T-helper 2 cell treated with Interferon-gamma antibody and Interleukin-4, amounts not matched to agents 5 μg/mL and 100 μg/mL, for 36 hours (primary cell): ENCODE measurements at places on chromosomes 6 and 20.

DNA sequence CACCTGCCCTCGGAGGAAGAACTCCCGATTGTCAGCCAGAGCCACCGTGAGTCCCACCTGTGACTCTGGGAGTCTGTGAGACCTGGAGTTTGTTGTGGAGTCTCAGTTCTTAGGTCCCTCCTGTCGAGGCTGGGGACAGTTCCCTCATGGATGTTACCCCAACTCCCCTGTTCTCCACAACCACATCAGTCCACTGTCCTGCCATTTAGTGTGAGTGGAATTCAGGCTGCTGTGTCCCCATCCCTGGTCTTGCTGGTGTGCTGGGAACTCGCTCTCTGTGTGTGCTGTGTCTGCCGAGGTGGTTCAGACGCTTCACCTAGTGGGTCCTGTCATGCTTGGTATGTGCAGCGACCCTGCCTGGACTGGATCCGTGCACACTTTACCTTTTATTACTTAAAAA lies 163.2 kb downstream of the DTNBP1 start:
- peaks cover 28% of the 10 kb centered on the region for H3K36me3 ChIP-seq
- H3K4me1 ChIP-seq = peaks cover 3% of the 10 kb centered on the region
- no peak overlapping the region for H3K27ac ChIP-seq
- H3K4me3 ChIP-seq = no peak overlapping the region
- H3K27me3 ChIP-seq = no peaks in the 10 kb centered on the region

GRCh38 chr6:87164004-87164403 lies 8.6 kb downstream of the ZNF292 start:
- no peak for DNase-seq
- H3K36me3 ChIP-seq = peaks cover 12% of the 10 kb centered on the region
- H3K4me1 ChIP-seq = peaks cover 40% of the 10 kb centered on the region

DNA sequence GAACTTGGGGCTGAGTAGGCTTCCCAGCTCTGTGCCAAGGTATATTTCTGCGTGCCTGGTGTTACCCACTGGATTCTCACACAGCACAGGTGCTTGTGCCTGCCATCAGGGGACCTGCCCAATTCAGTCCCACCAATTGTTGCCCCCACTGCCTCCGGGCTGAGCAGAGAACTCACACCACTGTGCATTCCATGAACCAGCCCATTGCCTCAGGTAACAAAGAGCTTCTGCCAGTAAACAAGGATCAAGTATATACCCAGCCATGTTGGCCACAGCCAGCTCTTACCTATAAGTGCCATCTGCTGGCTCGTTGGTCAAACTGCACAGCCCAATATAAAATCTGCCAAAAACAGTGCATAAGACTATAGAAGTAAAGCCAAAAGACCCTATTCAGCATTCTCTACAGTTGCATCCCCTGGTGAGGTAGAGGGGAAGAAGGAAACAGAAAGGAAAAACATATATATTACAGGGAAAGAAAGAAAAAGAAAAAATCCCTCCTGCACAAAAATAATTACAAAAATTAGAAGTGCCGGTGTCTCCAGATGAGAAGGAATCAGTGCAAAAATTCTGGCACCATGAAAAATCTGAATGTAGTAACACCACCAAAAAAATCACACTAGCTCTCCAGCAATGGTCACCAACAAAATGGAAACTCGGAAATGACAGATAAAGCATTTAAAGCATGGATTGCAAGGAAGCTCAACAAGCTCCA lies 241.4 kb downstream of the IBTK start:
- H3K4me1 ChIP-seq = no peaks in the 10 kb centered on the region
- no peak for DNase-seq
- H3K4me3 ChIP-seq = no peak overlapping the region
- no peak overlapping the region for H3K27ac ChIP-seq
- no peaks in the 10 kb centered on the region for H3K36me3 ChIP-seq

DNA sequence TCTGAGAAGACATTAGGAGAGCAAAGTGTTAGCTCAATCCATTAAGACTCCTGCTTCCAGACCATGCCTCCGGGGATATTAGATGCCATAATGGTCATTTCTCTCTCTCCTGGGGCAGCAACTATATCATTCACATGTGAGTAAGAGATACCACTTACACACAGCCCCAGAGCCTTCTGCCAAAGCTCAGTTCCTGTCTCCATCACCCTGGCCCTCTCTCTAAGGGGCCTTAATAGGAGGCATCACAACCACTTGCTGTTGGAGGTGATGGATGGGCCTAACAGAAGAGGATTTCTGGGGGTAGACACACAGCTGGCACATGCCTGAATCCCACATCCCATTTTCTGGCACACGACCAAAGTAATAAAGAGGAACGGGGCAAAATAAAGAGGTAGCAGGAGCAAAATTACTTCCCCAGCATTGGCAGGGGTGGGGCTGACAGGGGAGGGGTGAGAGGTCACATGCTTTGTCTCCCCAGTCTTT lies 34.0 kb upstream of the VSTM2L start:
- no peaks in the 10 kb centered on the region for H3K27me3 ChIP-seq
- no peaks in the 10 kb centered on the region for H3K4me1 ChIP-seq
- H3K36me3 ChIP-seq = peaks cover 3% of the 10 kb centered on the region

GRCh38 chr6:87212596-87212995 lies 57.2 kb downstream of the ZNF292 start:
- no peak overlapping the region for H3K4me3 ChIP-seq
- H3K27me3 ChIP-seq = no peaks in the 10 kb centered on the region
- H3K4me1 ChIP-seq = peaks cover 32% of the 10 kb centered on the region
- H3K36me3 ChIP-seq = peaks cover 22% of the 10 kb centered on the region
- H3K27ac ChIP-seq = peak overlapping the region; percentile 28

GRCh38 chr6:49579649-49580048 lies 29.2 kb downstream of the C6orf141 start:
- no peak for DNase-seq
- no peak overlapping the region for H3K27ac ChIP-seq
- H3K27me3 ChIP-seq = no peaks in the 10 kb centered on the region
- H3K4me3 ChIP-seq = no peak overlapping the region
- H3K4me1 ChIP-seq = no peaks in the 10 kb centered on the region
- no peaks in the 10 kb centered on the region for H3K36me3 ChIP-seq

DNA sequence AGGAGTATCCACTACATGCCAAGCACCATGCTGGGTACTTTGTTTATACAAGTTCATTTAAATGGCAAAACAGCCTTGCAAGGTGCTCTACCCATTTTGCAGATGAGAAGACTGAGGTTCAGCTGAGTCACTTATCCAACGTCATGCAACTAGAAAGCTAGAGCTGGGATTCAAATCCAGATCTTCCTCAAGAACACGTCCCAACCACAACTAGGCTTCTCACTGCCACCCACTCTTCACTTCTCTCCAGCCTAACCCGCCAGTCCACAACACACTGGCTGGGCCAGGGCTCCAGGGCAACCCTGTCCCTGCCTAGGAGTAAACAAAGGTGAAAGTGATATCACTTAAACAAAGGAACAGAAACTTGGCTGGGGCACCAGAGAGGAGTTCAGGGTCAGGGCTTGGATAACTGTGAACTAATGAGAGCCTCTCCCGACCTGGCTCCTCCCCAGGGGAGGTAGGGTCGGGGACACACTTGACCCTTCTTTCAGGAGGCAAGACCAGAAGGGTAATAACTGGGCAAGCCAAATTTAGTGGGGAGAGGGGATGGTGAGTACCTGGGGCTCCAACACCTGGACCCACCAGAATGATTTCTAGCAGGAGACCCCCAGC lies 7.9 kb downstream of the SDC4 start:
- H3K27me3 ChIP-seq = no peaks in the 10 kb centered on the region
- no peak overlapping the region for H3K27ac ChIP-seq
- H3K4me1 ChIP-seq = peaks cover 17% of the 10 kb centered on the region

- H3K27me3 ChIP-seq = no peaks in the 10 kb centered on the region
- peaks cover 38% of the 10 kb centered on the region for H3K36me3 ChIP-seq
- no peak overlapping the region for H3K4me3 ChIP-seq
- no peak for DNase-seq
- no peak overlapping the region for H3K27ac ChIP-seq
- H3K4me1 ChIP-seq = peaks cover 15% of the 10 kb centered on the region
These were observed 3.5 kb upstream of the PANK2 start for GRCh38 chr20:3885715-3886114.

GRCh38 chr6:139588076-139588639 lies 213.7 kb upstream of the CITED2 start:
- H3K27ac ChIP-seq = no peak overlapping the region
- no peak overlapping the region for H3K4me3 ChIP-seq
- H3K27me3 ChIP-seq = peaks cover 26% of the 10 kb centered on the region
- no peaks in the 10 kb centered on the region for H3K4me1 ChIP-seq
- H3K36me3 ChIP-seq = no peaks in the 10 kb centered on the region

DNA sequence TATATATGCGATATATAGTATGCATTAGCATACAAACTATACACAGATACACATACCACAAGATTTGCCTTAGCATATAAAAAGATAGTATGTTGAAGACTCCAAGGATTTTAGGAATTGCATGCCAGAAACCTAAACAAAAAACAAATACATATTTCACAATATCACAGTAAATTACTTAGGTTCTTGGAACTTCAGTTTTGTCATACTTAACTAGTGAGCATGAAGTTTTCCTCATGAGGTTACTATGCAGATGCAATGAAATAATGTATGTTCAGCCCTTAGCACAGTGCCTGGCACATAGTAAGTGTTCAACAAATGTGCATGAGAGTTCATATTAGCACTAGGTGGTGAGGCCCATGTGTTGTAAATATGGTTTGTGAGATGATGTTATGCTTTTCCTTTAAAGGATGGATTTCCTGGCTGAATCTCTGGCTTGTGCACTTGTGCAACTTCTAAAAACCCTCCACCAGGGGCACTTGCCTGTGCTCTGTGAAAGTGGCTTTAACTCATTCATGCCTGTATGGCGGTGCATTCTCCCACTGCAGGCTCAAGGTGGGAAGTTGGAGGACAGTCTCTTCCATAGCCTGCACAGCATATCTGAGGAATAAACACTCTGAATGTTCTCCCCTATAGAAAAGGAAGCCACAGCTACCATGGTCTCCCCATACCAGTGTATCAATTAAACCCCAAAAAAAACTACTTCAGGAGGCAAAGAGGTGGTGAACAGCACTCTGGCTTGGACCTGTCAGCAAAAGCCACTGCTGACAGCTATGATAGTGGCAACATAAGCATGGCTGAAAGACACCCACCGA lies 624.1 kb upstream of the CDH4 start:
- H3K4me3 ChIP-seq = no peak overlapping the region
- DNase-seq = no peak
- H3K4me1 ChIP-seq = no peaks in the 10 kb centered on the region
- no peaks in the 10 kb centered on the region for H3K27me3 ChIP-seq

- peaks cover 37% of the 10 kb centered on the region for H3K36me3 ChIP-seq
- peaks cover 8% of the 10 kb centered on the region for H3K4me1 ChIP-seq
These were observed 68.6 kb downstream of the MTFR2 start for GRCh38 chr6:136181512-136181833.

- H3K27ac ChIP-seq = no peak overlapping the region
- H3K4me3 ChIP-seq = no peak overlapping the region
- no peaks in the 10 kb centered on the region for H3K27me3 ChIP-seq
- DNase-seq = no peak
- H3K36me3 ChIP-seq = peaks cover 29% of the 10 kb centered on the region
These were observed 94.0 kb downstream of the AHI1 start for GRCh38 chr6:135403584-135403983.

DNA sequence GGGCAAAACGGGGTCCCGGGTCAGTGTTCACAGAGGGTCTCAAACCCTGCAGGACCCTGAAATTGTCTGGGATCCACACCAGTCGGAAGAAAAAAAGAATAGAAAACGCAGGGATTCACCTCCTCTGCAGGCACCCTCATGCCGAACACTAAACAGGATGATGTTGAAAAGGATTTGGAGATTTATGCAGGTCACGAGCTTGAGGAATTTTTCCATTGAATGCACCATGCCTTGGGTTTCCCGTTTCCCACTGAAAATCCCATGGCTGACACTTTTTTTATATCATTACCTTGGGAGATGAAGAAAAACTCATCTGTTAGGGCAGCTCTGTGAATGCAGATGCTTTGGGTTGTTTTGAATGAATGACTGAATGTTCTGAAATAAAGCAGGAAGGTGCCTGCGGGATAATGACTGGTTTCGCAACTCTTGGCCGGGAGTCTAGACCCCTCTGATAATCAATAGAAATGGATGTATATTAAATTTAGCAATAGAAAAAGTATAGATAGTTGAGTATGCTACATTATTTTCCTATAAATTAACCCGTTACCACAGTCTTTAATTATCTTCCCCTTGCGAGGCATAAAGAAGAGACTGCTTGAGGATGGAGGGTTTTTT lies 147.5 kb upstream of the AFDN start:
- H3K27ac ChIP-seq = no peak overlapping the region
- no peaks in the 10 kb centered on the region for H3K36me3 ChIP-seq
- DNase-seq = no peak
- no peaks in the 10 kb centered on the region for H3K4me1 ChIP-seq
- peaks cover 75% of the 10 kb centered on the region for H3K27me3 ChIP-seq

DNA sequence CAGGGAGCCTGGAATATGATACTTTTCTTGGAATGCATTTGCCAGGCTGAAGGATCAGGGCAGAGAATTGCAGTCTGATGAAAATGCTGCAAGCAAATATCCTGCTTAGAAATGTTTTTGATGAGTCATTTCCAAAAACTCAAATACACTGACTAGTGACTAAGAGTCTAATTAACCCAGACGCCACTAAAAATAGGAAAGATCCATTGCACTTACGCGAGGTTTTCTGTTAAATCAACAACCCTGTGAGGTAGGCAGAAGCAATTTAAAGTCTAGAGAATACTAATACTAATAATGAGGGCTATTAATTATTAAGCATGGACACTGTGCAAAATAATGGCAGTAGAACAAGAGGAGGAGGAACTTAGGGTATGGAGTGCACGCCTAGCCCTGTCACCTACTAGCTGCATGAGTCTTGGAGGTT lies 130.1 kb upstream of the DOK5 start:
- H3K4me1 ChIP-seq = no peaks in the 10 kb centered on the region
- no peak overlapping the region for H3K4me3 ChIP-seq
- no peak for DNase-seq
- H3K27ac ChIP-seq = no peak overlapping the region

GRCh38 chr6:161462148-161462547 lies 188.3 kb upstream of the AGPAT4 start:
- H3K36me3 ChIP-seq = no peaks in the 10 kb centered on the region
- no peak for DNase-seq
- H3K4me1 ChIP-seq = peaks cover 6% of the 10 kb centered on the region
- no peak overlapping the region for H3K27ac ChIP-seq
- H3K4me3 ChIP-seq = no peak overlapping the region

GRCh38 chr6:45377043-45377553 lies 636 bp downstream of the SUPT3H start:
- H3K27ac ChIP-seq = peak overlapping the region; percentile 96
- H3K4me1 ChIP-seq = peaks cover 26% of the 10 kb centered on the region
- DNase-seq = no peak
- no peaks in the 10 kb centered on the region for H3K27me3 ChIP-seq
- peaks cover 2% of the 10 kb centered on the region for H3K36me3 ChIP-seq

DNA sequence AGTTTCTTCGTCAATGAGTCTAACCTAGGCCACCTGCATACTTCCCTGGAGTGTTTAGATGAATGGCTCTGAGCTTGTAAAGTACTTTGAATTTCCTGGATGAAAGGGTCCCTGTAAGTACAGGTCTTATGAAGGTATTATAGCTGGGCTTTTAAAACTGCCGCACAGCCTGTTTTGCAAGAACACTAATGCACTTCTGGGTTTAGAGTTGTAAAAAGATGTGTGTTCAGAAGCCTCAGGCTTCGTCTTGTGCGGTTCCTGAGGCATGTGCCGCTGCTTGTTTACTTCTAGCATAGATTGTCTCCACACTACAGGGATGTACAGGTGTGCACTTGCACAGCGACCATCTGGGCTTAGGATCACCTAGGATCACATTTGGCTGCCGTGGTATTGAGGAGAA lies 324.5 kb downstream of the SOX4 start:
- no peaks in the 10 kb centered on the region for H3K36me3 ChIP-seq
- no peak overlapping the region for H3K4me3 ChIP-seq
- DNase-seq = no peak
- no peak overlapping the region for H3K27ac ChIP-seq
